Choroid plexus epithelial cell (primary cell): ENCODE measurements at places on chromosomes 2 and 18.

DNA sequence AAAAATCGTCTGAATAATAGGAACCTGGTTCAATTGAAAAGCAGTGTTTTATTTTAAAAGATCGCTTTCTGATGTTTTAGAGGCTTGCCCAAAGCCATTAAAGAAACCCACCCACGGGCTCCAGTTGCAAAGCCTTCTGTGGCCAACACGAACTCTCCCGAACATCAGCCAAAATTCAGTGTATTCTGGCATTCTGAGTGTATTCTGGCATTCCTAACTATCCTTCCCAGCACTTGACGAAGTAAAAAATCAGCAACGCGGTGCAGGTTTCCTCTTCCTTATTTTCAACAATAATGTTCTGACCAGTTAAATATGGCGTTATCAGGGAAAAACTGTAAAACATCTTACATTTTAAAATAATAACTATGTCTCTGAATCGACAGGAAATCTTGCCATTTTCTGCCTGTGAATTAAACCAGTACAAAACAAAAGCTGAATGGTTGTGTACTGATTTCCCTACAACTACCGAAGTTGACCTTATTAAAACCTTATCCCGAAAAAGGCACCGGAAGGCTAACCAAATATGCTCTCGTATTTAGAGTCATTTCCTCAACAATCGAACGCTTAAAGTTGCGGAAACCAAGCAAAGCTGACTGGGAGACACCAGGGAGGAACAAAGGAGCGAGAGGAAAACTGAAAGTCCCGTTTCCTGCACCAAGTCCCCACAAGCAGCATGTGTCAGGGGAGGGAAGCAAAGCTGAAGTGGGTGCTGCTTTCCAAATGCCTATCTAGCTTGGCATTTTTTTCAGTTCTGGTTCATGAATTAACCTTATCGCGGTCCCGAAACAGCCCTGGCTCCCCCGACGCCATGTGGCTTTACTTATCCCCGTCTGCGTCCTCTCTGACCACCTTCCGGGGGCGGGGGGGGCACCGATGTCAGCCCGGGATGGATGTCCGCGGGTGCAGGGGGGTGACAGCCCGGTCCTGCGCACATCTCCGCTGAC, 44.3 kb downstream of the ZNF516 start:
- DNase-seq = peak; percentile 64

DNA sequence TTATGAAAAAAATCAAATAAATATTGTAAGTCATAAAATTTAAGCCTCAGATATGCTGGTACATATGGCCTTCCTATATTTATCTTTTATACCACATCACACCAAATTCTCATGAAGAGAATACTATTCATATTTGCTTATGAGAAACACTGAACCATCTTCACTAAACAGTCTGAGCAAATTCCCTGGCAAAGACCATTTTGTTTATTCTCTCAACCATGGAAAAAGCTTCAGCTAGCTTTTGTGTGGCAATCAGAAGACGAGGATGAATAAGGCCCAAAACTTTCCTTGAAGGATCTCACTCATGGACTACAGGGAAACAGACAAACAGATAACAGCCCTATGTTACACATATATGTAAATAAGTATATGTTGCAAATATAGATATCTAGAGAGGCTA, 252.1 kb downstream of the TMX3 start:
- no peak for DNase-seq

- no peak for DNase-seq
Observed at GRCh38 chr2:177329064-177329463, 63.5 kb upstream of the AGPS start.

GRCh38 chr2:112977559-112978056, at the start of gene IL36G:
IL36G (plus strand) TSS chr2:112978006; CDS start chr2:112978639, 633 bp downstream.
- no peak for DNase-seq

DNA sequence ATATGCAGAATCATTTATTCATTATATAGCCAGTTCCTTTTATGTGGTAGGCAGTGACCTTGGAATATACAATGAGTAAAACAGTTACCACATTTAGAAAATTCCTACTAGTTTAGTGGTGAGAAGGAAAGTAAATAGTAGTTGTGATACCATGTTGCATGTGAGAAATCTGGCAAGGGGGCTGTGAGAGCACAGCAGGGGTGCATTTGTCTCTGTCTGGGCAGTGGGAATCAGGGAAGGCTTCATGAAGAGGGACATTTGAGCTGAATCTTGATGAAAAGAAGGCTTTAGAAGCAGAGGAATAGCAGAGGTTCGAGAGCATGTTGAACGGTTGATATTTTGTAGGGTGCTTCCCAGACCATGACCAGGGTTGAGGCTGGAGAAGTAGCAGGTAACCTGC, 78.7 kb downstream of the RAB3GAP1 start:
- no peak for DNase-seq

GRCh38 chr2:64958556-64958955, 30.6 kb upstream of the SLC1A4 start:
- DNase-seq = no peak

DNA sequence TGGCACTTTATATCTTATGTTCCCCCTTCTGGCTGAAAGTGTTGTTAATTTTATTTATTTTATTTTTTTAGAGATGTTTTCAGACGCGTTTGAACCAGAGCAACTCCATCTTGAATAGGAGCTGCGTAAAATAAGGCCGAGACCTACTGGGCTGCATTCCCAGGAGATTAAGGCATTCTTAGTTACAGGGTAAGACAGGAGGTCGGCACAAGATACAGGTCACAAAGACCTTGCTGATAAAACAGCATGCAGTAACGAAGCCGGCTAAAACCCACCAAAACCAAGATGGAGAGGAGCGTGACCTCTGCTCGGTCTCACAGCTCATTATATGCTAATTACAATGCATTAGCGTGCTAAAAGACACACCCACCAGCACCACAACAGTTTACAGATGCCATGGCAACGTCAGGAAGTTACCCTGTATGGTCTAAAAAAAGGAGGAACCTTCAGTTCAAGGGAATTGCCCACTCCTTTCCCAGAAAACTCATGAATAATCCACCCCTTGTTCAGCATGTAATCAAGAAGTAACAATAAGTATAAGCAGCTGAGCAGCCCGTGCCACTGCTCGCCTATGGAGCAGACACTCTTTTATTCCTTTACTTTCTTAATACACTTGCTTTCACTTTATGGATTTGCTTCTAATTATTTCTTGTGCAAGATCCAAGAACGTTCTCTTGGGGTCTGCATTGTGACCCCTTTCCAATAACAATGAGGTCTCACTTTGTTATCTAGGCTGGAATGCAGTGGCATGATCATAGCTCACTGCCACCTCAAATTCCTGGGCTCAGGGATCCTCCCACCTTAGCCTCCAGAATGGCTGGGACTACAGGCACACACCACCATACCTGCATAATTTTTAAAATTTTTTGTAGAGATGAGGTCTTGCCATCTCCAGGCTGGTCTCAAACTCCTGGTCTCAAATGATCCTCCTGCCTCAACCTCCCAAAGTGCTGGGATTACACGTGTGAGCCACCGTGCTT, 55.9 kb downstream of the CACNB4 start:
- DNase-seq = no peak

GRCh38 chr2:199464606-199465352, 7.0 kb upstream of the SATB2 start:
- no peak for DNase-seq

DNA sequence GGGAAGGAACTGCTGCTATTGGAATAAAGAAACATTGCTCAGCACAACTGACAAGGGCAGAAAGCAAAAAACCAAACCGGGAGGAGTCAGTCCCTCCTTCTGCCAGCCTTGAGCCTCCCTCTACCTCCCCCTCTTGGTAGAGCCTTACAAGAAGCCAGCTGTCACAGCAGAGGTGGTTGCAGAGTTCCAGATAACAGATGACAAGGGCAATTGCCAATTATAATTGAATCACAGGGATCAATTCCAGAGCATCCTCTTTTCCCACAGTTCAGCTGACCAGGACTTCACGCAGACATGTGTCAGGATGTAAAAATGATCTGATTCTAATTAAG, 548.2 kb upstream of the LRRTM1 start:
- no peak for DNase-seq
